ENCODE measurements at places on chromosomes 12 and 14. TPM values are rescaled to one million over a fixed set of nuclear protein-coding genes. Genes with fewer than 3 reads are reported as not detected.
A peak's percentile ranks its signal among the peaks of the same experiment; 100 is the strongest.

- no peak for DNase-seq
- peaks cover 10% of the 10 kb centered on the region for H3K27me3 ChIP-seq
- H3K36me3 ChIP-seq, result no peaks in the 10 kb centered on the region
- no peak overlapping the region for H3K4me3 ChIP-seq
These were observed 5.1 kb upstream of the CNIH1 start for GRCh38 chr14:54446161-54446693.

- peaks cover 3% of the 10 kb centered on the region for H3K27me3 ChIP-seq
- no peak for DNase-seq
- H3K4me3 ChIP-seq, result no peak overlapping the region
- no peak overlapping the region for H3K27ac ChIP-seq
- H3K36me3 ChIP-seq, result no peaks in the 10 kb centered on the region
- no peaks in the 10 kb centered on the region for H3K4me1 ChIP-seq
These were observed 10.2 kb upstream of the DHRS7 start for GRCh38 chr14:60175255-60175902.

- DNase-seq, result no peak
- peaks cover 15% of the 10 kb centered on the region for H3K36me3 ChIP-seq
- H3K27me3 ChIP-seq, result no peaks in the 10 kb centered on the region
- peak overlapping the region; percentile 99 for H3K27ac ChIP-seq
These were observed 1.4 kb downstream of the DUSP6 start for GRCh38 chr12:89350630-89351488.

DNA sequence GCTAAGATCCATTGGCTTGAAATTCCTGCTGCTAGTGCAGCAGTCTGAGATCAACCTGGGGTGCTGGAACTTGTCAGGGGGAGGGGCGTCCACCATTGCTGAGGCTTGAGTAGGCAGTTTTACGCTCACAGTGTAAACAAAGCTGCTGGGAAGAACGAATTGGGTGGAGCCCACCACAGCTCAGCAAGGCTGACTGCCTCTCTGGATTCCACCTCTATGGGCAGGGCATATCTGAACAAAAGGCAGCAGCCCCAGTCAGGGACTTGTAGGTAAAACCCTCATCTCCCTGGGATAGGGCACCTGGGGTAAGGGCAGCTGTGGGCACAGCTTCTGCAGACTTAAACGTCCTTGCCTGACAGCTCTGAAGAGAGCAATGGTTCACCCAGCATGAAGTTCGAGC is 191.7 kb downstream of the ALG10B start:
- H3K4me3 ChIP-seq, result no peak overlapping the region
- no peak overlapping the region for H3K27ac ChIP-seq
- no peaks in the 10 kb centered on the region for H3K4me1 ChIP-seq

DNA sequence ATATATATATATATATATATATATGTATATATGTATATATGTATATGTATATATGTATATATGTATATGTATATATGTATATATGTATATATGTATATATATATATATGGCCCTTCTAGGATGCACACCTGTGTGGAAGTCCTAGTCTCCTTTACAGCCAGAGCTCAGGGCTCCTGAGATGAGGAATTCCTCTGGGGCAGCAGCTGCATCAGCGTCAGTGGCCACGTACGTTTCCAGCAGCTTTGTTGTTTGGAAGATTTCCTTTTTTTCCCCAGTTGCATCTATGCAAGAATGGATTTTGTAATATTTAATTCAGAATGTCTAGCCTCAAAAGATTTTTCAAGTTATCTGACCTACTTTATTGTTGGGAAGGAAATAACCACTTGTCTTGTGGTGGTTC is 68.6 kb downstream of the TNFAIP2 start:
- peaks cover 7% of the 10 kb centered on the region for H3K4me1 ChIP-seq
- no peak overlapping the region for H3K4me3 ChIP-seq
- H3K36me3 ChIP-seq, result no peaks in the 10 kb centered on the region
- no peak overlapping the region for H3K27ac ChIP-seq
- H3K27me3 ChIP-seq, result peaks cover 32% of the 10 kb centered on the region

GRCh38 chr12:53174881-53175491 is 5.5 kb upstream of the ZNF740 start:
- no peak for DNase-seq
- H3K4me3 ChIP-seq, result no peak overlapping the region
- H3K27ac ChIP-seq, result peak overlapping the region; percentile 7
- peaks cover 16% of the 10 kb centered on the region for H3K36me3 ChIP-seq
- peaks cover 31% of the 10 kb centered on the region for H3K4me1 ChIP-seq

DNA sequence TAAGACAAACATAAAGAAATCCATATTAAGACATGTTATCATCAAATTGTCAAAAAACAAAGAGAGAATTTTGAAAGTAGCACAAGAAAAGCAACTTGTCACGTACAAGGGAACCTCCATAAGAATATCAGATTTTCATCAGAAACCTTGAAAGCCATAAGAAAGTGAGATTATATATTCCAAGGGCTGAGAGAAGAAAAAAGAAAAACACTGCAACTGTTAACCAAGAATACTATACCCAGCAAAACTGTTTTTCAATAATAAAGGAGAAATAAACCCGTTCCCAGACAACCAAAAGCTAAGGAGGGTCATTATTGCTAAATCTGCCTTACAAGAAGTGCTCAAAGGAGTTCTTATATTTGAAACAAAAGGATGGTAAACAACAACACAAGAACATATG is 94.7 kb upstream of the TSPAN8 start:
- H3K27ac ChIP-seq, result no peak overlapping the region
- H3K36me3 ChIP-seq, result peaks cover 3% of the 10 kb centered on the region
- no peak for DNase-seq
- no peaks in the 10 kb centered on the region for H3K27me3 ChIP-seq
- no peak overlapping the region for H3K4me3 ChIP-seq

DNA sequence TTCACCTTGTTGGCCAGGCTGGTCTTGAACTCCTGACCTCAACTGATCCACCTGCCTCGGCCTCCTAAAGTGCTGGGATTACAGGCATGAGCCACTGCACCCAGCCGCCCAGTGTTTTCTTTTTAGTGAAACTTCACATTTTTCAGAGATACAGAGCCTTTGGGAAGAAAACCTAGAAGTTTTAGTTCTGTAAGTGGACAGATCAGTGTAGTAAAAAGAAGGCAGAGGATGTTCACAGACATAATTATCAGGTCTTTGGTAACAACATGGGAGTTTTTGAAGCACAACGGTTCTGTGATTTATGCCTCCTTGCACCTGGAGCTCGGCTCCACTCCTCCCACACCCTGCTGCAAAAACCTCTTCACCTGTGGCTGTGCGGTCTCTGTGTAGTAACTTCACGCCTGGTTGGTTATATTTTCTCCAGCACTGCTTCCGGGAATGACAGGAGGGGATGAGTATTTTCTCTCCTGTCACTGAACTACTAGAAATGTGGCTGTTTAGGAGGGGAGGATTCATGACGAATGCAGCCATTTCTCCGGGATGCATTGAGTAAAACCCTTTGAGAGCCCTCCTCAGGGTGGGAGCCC is 67.0 kb downstream of the ARF6 start:
- no peak overlapping the region for H3K27ac ChIP-seq
- no peaks in the 10 kb centered on the region for H3K27me3 ChIP-seq
- H3K4me1 ChIP-seq, result peaks cover 10% of the 10 kb centered on the region
- DNase-seq, result no peak
- H3K4me3 ChIP-seq, result no peak overlapping the region

DNA sequence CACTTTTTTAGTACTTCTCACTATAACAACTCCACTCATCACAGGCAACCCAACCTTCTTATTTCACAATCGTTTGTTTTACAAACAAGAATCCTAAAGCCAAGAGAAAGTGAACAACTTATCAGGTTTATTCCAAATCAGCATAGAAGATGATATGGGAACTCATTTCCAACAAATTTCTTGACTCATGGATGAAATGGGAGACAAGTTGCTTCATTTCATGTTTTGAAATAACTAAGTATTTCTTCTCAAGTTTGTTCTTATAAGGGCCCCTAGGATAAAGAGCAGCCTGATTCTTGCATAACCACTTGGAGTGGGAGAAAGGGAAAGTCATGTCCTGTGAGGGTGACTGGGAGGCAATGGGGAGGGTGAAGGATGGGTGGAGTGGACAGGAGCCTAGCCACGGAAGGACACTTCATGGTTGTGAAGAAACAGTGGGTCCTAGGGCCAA is 168.3 kb downstream of the DUSP6 start:
- no peaks in the 10 kb centered on the region for H3K27me3 ChIP-seq
- no peaks in the 10 kb centered on the region for H3K36me3 ChIP-seq
- H3K4me1 ChIP-seq, result peaks cover 19% of the 10 kb centered on the region
- H3K27ac ChIP-seq, result no peak overlapping the region

- peaks cover 8% of the 10 kb centered on the region for H3K4me1 ChIP-seq
- DNase-seq, result no peak
- peaks cover 11% of the 10 kb centered on the region for H3K36me3 ChIP-seq
- H3K27me3 ChIP-seq, result no peaks in the 10 kb centered on the region
These were observed 19.3 kb downstream of the PPP2R5E start for GRCh38 chr14:63523735-63524426.

The TMCC3 gene
- not detected for total RNA-seq

The NID2 gene
- 58.5 TPM for total RNA-seq

The KIF5A gene
- 0.43 TPM for total RNA-seq

The KRT82 gene
- not detected for total RNA-seq

All from osteocyte (in vitro differentiated cells).